A172 (cell line): ENCODE measurements at places on chromosomes 1 and 21. TPM values are rescaled to one million over a fixed set of nuclear protein-coding genes. Genes with fewer than 3 reads are reported as not detected.

Gene OVAAL
- total RNA-seq, result not detected in 2 replicates

Gene CFAP74
- total RNA-seq, result not detected in 2 replicates

- no peak for DNase-seq
These were observed 20.0 kb downstream of the MAB21L3 start for GRCh38 chr1:116131170-116131569.

Gene PAPPA2
- total RNA-seq, result 0.14 and 0.33 TPM in 2 replicates

DNA sequence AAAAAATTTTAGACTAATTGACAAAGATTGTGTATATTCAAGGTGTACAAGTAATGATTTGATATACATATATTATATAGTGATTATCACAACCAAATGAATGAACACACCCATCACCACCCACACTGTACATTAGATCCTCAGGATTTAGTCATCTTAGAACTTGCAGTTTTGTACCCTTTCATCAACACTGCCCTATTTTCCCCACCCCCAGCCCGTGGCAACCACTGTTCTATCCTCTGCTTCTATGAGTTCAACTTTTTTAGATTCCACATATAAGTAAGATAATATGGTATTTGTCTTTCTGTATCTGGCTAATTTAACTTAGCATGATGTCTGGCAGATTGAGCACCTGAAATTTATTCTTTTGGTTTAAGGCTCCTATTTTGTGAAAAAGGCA, 173.6 kb downstream of the IER5 start:
- DNase-seq, result no peak

- no peak for DNase-seq
These were observed 51.5 kb upstream of the LBR start for GRCh38 chr1:225479341-225479740.

DNA sequence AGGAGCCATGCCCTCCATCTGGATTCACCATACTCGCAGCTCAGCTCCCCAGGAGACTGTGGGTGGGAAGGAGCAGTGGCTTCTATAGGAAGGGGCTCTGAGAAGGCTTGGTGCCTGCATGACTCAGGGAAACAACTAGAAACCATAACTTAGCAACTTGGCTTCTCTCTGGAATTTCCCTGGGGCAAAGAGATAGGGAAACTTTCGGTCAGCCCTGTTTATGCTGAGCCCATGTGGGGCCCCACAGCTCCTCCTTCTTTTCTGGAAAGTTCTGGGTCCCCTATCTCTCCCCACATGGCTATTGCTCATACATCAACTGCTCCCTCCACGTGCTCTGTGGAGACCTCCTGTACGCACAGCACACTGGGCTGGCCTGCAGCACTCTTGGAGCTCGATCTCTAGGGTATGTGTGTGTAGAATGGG, 39.3 kb downstream of the PLEKHA6 start:
- DNase-seq, result peak; percentile 51

DNA sequence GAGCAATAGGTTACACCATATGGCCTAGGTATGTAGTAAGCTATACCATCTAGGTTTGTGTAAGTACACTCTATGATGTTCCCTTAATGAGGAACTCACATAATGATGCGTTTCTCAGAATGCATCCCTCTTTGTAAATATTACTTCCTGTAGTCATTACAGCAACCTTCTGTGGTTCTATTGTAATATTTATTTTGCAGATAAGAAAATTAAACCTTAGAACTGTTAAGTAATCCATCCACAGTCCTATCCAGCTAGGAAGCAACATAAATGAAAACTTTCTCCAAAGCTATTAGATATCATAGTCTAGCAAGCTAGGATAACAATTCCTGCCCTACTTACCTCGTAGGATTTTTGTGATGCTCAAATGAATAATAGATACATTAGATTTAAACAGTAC, 88.7 kb downstream of the WLS start:
- no peak for DNase-seq

- no peak for DNase-seq
These were observed 311.9 kb upstream of the PLD5 start for GRCh38 chr1:242836423-242836822.

GRCh38 chr1:223771469-223771813, 59.1 kb downstream of the CAPN2 start:
- no peak for DNase-seq

DNA sequence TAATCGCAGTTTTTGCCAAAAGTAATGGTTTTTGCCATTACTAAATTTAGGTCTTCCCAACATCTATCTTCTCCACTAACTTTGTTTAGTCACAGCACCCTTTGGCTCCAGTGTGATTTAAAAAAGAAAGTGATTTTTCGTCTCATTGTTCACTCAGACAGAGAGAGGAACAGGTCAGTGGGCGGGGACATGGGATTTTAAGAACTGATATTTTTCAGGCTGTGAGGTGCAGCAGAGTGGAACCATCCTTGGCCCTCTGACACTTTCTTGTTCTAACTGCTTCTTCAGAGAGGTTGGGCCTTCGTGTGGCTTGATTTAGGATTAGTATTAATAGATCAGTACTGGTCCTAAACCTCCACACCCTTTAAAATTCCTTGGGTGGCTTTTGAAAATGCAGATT, 38.8 kb downstream of the CASQ2 start:
- DNase-seq, result no peak

- DNase-seq, result peak; percentile 70
These were observed 705 bp downstream of the UROD start for GRCh38 chr1:45012639-45013278.

DNA sequence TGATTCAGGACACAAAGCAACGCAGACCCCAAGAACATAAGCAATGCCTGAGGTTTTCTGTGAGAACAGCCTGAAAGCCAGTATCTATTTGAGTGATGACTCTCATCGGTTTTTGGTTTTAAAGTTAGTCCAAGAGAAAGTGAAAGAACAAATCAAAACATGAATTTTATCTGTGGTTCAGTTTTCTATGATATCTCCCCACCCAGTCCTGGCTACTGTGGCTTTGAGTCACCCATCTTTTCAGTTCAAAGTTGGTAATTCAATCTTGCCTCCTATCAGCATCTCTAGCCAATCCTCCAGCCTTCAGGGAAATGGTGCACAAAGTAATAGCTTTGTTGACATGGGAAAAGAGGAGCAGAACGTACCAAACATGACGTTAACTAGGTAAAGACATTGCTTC, 40.5 kb upstream of the KRTAP19-8 start:
- no peak for DNase-seq

GRCh38 chr21:24729568-24729967, 877.7 kb downstream of the MRPL39 start:
- DNase-seq, result no peak

Gene NUP210L
- not detected in 2 replicates for total RNA-seq

GRCh38 chr1:62849031-62849430, 65.1 kb downstream of the ATG4C start:
- no peak for DNase-seq

DNA sequence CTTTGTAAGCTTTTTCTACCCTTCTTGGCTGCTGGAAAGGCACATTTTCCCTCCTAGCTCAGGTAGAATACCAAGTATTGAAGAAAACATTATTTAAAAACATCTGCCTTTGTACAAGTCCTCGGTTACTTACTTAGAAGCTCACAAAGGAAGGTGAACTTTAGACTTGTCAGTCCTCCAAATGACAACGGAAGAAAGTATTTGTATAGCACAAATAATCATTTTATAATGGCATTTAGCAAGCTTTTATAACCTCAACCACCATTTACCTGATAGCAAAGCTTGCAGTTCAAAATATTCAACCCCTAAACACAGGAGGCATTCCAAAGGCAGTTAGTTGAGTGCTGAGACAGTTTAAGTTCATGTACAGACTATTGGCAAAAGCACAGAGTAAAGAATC, 2.5 kb upstream of the FCAMR start:
- no peak for DNase-seq

GRCh38 chr1:25780318-25781129, 19.5 kb upstream of the SELENON start:
- no peak for DNase-seq

Gene NGF
- total RNA-seq, result 1.7 and 2.8 TPM in 2 replicates

Gene TSPEAR
- 0.17 TPM in 1 of 2 replicates, not detected in the other for total RNA-seq

DNA sequence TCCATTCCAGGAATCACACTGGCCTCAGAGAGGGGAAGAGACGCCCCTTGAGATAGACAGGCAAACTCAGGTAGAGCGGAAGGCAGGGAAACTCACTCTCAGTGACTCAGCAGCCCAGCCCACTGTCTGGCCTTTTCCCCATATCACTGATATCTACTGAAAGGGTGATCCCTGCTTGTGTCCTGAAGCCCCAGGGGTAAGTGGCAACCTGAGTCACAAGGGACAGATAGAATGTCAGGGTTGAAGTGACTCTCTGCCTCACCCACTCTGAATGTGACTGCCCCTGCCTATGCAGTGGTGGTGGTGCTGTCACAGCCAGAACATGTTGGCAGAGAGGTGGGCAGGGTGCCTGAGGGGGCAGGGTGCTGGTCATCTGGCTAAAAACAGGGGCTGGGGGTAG, 157.5 kb upstream of the FGGY start:
- DNase-seq, result peak; percentile 81
